ENCODE measurements at places on chromosomes 12 and 14.
A peak's percentile ranks its signal among the peaks of the same experiment; 100 is the strongest.

- DNase-seq = no peak
Observed at GRCh38 chr14:83017296-83017695, 1483.6 kb upstream of the SEL1L start.

DNA sequence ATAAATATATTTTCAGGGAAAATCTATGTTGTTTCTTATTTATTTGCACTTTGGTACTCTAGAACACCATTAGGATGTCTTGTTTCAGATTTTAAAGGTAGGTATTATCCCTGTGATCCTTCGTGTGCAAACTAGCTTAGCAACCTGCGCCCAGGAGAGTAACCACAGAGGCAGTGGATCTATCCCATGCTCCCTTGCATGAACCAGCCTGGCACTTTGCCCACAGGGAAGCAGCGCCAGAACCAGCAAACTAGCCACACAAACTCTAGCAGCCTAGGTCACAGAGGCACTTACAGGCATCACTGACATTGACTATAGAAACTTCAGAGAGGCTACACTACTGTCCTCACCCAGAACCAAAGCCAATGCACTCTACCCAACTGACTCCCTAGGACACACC, 76.1 kb downstream of the TSHR start:
- no peak for DNase-seq

DNA sequence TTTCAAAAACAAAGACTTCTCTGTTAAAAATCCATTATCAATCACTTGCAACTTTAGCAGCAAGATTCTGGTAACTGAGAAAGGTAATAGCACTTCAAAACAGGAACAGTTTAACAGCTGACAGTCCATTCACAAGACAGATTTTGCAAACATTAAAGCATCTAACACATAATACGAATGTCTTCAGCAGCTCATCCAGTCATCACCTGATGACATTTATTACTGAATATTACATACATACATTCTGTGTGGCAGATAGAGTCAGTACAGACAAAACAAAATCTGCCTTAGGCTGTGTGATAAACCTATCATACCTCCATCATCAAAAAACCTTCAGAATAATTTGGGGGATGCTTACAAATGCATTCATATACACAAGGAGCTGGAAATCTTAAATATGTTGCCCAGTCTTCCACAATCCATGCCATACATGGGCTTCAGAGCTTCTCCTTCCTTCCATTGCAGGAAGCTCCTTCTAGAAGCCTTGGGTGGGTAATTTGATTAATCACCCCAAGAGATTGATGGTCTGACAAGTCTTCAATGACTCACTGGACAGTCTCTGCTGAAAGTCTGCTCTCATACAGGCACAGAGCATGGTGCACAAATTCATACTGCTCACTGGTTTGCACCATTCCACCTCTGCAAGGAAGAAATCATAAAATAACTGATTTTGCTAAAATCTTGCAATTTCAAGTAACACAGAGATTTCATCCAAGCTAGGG, 1.6 kb upstream of the PTPRB start:
- no peak for DNase-seq

GRCh38 chr12:69972136-69972535, 147.1 kb downstream of the MYRFL start:
- no peak for DNase-seq

DNA sequence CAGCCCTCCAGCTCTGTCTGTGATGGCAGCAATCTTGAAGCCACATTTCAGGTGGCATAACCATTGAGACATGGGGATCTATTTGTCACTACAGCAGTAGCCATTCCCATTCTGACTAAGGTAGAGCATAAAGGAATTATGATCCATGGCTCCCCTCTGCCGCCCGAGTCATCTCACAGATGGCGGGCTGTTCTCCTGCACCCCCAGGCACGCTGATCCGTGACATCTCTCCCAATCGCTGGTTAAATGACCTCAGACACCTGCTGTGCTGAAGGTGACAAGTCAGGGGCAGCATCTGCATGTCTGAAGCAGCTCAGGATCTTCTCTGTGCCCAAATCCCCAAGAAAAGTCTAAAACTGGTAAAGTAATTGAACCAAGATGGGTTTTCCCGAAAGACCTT, 124.3 kb downstream of the ZFP36L1 start:
- no peak for DNase-seq

- no peak for DNase-seq
Observed at GRCh38 chr12:70549340-70550179, 87.7 kb downstream of the PTPRB start.

DNA sequence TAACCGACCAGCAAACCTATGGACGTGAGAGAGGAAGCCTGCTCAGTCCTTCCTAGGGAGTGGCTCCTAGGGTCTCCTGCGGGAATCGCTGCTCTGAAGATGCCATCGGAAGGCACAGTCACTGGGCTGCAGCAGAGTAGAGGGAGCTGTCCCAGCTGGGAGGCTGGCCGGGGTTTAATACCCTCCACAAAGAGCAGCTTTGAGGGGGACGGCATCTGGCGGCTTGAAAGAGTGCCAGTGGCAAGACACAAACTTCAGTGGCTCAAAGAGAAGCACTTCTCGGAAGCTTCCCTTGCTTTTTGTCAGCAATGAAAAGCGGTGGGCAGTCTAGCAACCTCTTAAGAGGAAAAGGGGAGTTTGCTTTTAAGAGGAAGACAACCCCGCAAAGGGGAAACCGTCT, 114.6 kb downstream of the TMEM132C start:
- no peak for DNase-seq

GRCh38 chr14:35879654-35880249, 53.6 kb downstream of the BRMS1L start:
- peak; percentile 34 for DNase-seq

DNA sequence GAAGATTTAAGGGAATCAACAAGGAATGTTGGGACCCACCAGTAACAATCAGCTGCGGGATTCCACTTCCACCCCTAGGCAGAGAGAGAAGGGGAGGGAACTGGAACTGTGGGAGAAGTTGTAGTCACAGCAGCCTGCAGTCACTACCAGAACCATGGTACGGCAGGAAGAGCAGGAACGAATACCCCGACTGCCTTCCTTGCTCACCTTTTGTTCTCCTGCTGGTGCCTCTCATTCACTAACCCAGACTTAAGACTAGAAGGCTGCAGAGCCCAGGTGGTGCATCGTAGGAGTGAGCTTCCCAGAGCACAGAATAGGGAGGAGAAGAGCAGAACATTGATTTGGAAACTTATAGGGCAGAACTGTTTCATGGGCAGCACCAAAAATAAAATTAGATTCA, 154.2 kb downstream of the DYRK2 start:
- no peak for DNase-seq

DNA sequence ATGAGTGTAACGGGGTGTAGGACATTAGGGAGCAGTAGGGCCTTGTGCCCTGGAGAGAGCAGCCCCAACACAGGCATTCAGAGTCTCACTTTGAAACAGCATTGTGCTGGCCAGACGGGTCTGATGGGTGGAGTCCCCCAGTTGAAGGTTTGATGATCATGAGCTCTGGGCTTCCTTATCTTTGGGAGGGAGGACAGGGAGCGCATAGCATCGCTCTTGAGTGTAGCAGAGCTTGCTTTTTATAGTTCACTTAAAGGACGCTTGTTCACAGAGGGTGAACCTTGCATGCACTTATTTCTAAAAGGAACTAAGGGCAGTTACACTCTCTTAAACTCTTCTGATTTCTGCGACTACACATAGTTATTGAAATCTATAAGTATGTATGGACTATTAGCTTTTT, 10.6 kb downstream of the KCNK13 start:
- no peak for DNase-seq

- no peak for DNase-seq
Observed at GRCh38 chr12:23209793-23210192, 584.8 kb downstream of the ETNK1 start.

DNA sequence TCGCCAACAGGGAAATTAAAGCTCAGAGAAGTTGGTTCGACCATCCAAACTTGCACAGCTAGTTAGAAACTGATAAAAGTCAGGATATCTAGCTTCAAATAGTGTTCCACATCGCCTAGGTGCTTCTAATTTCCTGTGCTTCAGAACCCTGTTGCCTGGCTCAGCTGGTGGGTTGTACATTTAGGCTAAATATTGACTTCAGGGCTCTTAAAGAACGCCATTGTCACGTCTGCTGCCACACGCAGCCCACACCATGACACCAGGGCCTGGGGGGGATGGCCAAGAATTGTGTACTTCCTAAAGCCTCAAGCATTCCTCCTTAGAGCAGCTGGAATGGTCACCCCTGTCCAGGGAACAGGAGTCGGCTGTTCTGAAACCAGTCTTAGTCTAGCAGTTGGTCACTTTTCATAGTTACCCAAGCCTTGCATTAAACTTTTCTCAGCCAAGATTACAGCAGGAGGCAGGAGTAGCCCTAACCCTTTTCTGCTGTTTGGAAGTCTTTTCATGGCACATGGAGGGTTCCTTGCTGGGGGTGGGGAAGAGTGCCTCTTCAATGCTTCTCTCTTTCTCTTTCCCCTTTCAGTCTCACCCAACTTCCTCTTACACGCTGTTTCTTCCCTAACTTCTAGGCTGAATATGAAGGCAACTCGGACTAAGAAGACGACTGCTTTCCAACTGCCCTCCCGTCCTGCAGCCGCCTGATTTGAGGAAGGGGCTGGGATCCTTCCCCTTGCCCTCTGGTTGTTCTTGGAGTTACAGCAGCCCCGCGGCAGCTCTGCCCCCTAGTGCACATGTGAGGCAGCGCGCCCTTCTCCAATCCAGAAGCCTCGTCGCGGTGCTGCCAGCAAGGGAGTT, 17.1 kb downstream of the FOS start:
- DNase-seq = peak; percentile 76

DNA sequence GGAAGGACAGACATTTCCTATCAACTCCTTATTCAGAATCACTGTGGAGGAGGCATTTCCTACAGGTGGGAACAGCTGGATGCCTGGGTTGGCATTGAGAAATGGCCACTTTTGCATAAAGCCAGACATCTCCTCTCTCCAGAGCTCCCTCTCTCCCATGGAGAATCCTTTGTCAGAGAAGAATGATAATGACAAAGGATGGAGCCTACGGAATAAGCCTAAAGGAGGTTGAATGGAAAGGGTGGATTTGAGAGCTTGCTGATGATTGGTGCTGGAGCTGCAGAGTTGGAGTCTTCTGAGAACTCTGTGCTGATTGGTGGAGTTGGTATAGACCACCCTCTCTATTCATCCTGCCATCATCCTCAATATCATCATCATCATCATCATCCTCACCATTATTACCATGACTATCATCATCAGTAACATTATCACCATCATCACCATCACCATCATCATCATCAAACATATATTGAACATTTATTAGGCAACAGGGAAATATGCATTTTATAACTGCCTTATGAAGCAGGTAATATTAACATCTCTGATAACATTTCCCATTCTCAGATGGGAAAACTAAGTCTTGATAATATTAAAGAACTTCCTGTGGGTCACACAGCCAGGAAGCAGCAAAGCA, 89.2 kb upstream of the HSPB8 start:
- no peak for DNase-seq

GRCh38 chr14:76405627-76406026, 29.7 kb downstream of the ESRRB start:
- no peak for DNase-seq

- peak; percentile 60 for DNase-seq
Observed at GRCh38 chr14:71399057-71399487, 491.8 kb downstream of the PCNX1 start.

DNA sequence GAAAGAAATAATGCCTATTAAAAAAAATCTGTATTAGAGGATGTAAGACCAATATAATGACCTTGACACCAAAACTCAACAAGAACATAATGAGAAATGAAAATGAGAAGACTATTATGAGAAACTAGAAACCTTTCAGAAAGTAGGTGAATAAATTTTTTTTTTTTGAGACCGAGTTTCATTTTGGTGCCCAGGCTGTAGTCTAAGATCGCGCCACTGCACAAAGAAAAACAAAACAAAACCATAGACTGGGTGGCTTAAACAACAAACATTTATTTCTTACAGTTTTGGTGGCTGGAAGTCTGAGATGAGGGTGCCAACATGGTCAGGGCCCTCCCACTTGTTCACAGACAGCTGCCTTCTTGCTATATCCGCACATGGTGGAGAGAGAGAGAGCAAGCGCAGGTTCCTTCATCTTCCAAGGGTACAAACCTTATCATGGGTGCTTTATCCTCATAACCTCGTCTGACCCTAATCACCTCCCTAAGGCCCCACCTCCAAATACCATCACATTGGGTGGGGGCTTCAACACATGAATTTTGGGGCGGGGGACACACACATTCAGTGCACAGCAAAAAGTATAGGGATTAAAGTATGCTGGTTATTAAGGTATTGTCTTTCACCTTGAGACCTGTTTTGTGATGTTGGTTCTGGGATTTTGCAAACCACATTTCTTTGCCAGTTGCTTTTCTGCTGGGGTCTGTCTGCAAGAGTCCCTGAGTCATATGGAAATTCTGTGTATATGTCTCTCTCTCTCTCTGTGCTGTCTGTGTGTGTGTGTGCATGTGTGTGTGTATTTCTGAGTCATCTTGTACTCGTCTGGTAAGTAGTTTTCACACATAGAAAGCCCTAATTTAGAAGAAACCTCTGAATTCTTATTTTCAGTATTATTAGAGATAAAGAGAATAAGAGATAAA, 26.2 kb downstream of the ZCRB1 start:
- peak; percentile 51 for DNase-seq

DNA sequence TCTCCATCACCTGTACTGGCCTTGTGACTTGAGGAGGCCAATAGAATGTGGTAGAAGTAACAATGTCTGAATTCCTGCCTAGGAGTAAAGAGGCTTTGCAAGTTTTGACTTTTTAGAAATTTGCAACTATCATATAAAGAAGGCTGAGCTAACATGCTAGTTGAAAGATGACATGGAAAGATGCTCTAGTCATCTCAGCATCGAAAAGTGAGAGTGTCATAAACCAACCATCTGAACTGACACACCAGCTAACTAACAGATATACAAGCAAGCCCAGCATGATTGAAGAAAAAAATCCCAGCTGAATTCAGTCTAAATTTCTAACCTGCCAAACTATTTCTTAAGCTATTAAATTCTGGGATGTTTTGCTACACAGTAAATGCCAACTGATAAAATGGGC, 116.8 kb downstream of the NELL2 start:
- no peak for DNase-seq

GRCh38 chr14:72377016-72377415, 444.8 kb downstream of the RGS6 start:
- no peak for DNase-seq

- no peak for DNase-seq
Observed at GRCh38 chr12:123877968-123878367, 94.7 kb downstream of the CCDC92 start.

GRCh38 chr12:5031242-5031641, 12.4 kb upstream of the KCNA5 start:
- DNase-seq = no peak

GRCh38 chr14:54603362-54603761, 36.4 kb downstream of the SAMD4A start:
- no peak for DNase-seq

DNA sequence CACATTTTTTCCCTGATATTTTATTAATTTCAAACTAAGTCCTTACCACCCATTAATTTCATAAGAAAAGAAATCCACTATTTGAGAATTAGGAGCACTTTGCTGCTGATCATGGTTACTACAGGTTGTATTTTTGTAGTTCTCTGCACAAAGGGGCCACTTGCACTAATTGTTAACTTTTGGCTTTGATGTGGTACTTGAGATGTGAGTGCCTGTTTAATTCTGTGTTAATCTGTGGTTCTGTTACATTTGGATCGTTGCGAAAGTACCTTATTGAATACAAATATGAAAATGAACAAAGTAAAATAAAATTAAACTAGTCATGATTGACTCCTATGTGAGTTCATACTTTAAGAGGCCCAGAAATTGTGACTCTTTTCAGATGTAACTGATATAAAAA, 374.9 kb upstream of the RGS6 start:
- no peak for DNase-seq

Measured in GM10248 (cell line).